ENCODE measurements at places on chromosomes 11 and 22.

DNA sequence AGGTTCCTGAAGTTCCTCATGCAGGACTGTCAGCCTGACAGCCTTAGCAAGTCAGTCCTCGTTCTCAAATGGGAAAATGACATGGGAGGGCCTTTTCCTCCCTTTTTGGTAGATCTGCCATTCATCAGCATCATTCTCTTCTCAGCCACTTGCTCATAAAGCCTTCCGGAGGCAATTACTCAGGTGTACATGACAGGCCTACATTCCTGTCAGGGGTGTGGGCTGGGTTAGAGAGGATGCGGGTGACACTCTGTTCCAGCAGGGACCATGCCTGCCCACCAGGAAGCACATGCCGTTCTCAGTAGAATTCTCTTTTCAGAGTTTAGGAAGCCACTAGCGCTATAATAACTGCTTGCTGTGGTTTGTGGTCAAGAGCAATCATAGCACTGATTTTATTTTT is 24.2 kb upstream of the ANKK1 start:
- no peak overlapping the region for H3K27ac ChIP-seq
- DNase-seq, result no peak
- no peaks in the 10 kb centered on the region for H3K27me3 ChIP-seq
- no peak overlapping the region for H3K4me3 ChIP-seq

GRCh38 chr11:75557666-75558494 is 4.2 kb upstream of the SERPINH1 start:
- H3K27ac ChIP-seq, result no peak overlapping the region
- no peaks in the 10 kb centered on the region for H3K36me3 ChIP-seq
- no peaks in the 10 kb centered on the region for H3K27me3 ChIP-seq
- no peak overlapping the region for H3K4me3 ChIP-seq

DNA sequence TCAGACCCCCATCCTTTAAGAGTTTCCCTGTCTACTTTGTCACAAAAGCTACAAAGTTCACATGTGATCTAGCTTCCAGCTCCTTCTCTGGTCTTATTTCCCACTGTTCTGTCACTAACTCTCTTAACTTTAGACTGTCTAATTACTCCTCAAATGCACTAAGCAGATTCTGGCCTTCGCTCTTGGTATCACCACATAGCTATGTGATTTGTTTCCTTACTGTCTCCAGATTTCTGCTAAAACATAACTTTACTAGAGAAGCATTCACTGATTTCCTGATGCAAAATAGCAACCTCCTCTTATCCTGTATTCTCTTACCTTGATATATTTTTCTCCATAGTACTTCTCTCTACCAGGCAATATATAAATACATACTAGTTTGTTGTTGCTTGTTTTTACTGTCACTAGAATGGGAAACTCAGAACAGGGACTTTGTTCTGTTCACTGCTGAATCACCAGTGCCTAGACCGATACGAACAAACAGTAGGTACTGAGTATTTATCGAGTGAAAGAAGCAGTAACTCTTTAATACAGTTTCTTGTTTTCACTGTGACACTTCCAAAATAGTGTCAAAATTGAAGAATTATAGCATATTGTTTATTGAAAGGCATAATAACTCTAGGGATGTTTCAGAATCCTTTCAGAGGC is 205.6 kb downstream of the DDX10 start:
- peaks cover 43% of the 10 kb centered on the region for H3K4me1 ChIP-seq
- no peak overlapping the region for H3K27ac ChIP-seq
- no peaks in the 10 kb centered on the region for H3K36me3 ChIP-seq
- H3K27me3 ChIP-seq, result no peaks in the 10 kb centered on the region

DNA sequence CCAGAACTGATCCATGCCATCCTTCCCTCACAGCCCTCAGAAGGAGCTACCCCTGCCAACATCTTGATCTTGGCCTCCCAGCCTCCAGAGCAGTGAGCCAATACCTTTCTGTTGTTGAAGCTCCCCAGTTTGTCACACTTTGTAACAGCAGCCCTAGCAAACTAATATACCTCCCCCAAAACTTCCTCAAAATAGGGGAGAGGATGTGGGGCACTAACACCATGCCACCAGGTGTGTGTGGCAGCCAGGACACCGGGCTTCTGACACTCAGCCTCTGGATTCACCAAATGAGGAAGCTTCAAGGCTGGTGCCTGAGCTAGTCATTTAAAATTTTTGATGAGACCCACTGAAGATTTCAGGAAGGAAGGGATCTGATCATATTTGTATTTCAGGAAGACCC is 84.9 kb downstream of the CSNK2A3 start:
- DNase-seq, result no peak
- no peak overlapping the region for H3K27ac ChIP-seq
- no peak overlapping the region for H3K4me3 ChIP-seq

GRCh38 chr11:126359431-126360048 is 4.1 kb downstream of the ST3GAL4 start:
- no peaks in the 10 kb centered on the region for H3K27me3 ChIP-seq
- peaks cover 15% of the 10 kb centered on the region for H3K4me1 ChIP-seq
- no peaks in the 10 kb centered on the region for H3K36me3 ChIP-seq
- H3K27ac ChIP-seq, result no peak overlapping the region
- H3K4me3 ChIP-seq, result no peak overlapping the region

DNA sequence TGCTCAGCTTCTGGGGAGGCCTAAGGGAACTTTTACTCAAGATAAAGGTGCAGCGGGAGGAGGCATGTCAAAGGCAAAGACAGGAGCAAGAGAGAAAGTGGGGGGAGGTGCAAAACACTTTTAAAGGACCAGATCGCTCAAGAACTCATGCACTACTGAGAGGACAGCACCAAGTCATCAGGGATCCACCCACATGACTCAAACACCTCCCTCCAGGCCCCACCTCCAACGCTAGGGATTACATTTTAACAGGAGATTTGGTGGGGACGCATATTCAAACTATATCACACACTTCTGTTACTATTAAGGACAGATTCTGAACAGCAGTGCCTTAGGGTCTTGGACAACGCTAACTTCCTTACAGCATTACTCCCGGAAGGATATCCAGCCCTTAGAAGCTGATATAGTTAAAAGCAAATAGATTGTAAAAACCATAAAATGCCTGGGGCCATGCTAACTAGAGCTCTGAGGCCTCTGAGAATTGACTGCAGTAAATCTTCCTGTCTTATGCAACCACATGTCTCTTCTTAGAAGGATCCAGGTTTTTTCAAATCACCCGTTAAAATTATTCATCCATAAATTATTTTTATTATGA is 16.7 kb upstream of the ZC3H12C start:
- no peaks in the 10 kb centered on the region for H3K36me3 ChIP-seq
- H3K27me3 ChIP-seq, result peaks cover 51% of the 10 kb centered on the region
- peaks cover 19% of the 10 kb centered on the region for H3K4me1 ChIP-seq
- H3K27ac ChIP-seq, result no peak overlapping the region
- no peak for DNase-seq

- no peaks in the 10 kb centered on the region for H3K36me3 ChIP-seq
- DNase-seq, result no peak
- H3K4me3 ChIP-seq, result no peak overlapping the region
- H3K27ac ChIP-seq, result no peak overlapping the region
- no peaks in the 10 kb centered on the region for H3K27me3 ChIP-seq
Observed at GRCh38 chr22:28410050-28410816, 269.4 kb downstream of the TTC28 start.

DNA sequence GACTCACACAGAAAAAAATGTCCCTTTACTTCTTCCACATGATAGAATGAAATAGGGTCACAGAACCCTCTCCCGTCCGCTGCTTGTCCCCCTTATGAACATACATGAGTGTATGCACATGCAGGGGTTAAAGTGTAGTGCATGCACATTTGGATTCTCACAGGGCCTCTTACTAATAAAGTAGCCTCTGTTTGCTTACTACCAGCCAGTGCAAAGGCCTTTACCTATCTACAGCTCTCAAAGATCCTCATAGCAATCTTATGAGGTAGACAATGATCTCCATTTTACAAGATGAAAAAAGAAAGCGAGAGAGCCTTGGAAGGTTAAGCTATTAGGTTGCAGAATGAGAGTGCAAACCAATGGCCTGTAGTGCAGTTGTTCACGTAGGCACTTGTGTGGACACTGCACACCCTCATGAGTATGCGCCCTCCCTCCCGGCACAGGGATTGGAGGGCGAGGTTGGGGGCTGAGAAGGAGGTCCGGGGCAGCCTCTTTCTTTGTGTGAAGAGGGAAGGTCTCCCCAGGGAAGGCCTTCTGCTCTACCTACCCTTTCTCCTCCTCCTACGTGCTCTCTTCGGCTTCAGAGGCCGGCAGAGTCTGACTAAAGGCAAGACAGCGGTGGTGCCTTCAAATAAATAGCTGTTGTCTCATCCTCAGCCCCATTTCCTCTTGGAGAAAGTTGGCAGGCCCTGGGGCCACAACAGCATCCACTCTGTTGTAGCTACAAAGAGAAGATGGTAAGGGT is 91.3 kb downstream of the CEP164 start:
- H3K4me3 ChIP-seq, result no peak overlapping the region
- H3K27me3 ChIP-seq, result peaks cover 6% of the 10 kb centered on the region

GRCh38 chr11:121763526-121763925 is 310.8 kb upstream of the SORL1-AS1 start:
- no peak for DNase-seq
- no peaks in the 10 kb centered on the region for H3K27me3 ChIP-seq
- H3K4me1 ChIP-seq, result peaks cover 5% of the 10 kb centered on the region

DNA sequence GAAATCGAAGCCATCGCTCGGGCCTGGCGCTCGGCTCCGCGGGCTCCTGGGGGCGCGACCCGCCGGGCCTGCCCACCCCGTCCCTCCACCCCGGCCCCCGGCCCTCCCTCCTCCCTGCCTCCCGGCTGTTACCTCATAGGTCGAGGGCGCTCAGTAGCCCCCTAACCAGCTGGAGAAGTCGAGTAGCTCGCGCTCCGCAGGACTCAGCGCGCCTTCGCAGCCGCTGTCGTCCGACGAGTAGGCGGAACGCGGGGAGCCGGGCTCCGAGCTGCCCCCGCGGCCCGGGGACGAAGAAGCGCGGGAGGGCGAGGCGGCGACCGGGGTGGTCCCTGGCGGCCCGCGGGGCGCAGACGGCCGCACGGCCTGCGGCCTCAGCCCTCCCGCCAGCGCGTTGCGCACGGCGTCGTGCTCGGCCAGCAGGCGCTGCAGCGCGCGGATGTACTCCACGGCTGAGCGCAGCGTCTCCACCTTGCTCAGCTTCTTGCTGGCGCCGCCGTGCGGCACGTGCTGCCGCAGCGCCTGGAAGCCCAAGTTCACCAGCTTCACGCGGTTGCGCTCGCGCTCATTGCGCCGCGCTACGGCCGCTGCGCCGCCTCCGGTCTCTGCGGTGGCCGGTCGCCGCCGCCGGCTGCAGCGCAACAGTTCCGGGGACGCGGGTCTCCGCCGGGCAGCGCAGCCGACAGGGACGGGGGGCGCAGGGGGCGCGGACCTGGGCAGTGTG is 627 bp downstream of the ASCL2 start:
- H3K4me3 ChIP-seq, result peak overlapping the region; percentile 78
- H3K27me3 ChIP-seq, result peaks cover 31% of the 10 kb centered on the region
- peak; percentile 67 for DNase-seq
- no peak overlapping the region for H3K27ac ChIP-seq
- H3K36me3 ChIP-seq, result no peaks in the 10 kb centered on the region
